ENCODE measurements at places on chromosomes 7 and 10. TPM values are rescaled to one million over a fixed set of nuclear protein-coding genes. Genes with fewer than 3 reads are reported as not detected.
A peak's percentile ranks its signal among the peaks of the same experiment; 100 is the strongest.

DNA sequence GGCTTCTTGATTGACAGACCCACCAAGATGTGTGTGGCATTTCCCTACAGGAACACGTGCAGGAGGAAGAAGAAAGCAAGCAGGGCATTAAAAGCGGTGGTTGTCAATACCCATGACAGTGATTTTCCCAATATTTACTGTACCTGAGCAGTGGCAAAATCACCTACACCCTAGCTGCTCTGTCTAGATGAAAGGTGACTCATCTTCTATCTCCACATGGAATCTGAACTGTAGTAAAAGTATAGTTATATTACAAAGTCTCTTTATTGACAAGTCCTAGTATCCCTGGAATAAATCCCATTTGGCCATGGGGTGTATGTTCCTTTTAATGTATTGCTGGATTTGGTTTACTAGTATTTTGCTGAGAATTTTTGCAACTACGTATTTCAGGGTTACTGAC lies 458.8 kb upstream of the SORCS1 start:
- DNase-seq, result no peak

DNA sequence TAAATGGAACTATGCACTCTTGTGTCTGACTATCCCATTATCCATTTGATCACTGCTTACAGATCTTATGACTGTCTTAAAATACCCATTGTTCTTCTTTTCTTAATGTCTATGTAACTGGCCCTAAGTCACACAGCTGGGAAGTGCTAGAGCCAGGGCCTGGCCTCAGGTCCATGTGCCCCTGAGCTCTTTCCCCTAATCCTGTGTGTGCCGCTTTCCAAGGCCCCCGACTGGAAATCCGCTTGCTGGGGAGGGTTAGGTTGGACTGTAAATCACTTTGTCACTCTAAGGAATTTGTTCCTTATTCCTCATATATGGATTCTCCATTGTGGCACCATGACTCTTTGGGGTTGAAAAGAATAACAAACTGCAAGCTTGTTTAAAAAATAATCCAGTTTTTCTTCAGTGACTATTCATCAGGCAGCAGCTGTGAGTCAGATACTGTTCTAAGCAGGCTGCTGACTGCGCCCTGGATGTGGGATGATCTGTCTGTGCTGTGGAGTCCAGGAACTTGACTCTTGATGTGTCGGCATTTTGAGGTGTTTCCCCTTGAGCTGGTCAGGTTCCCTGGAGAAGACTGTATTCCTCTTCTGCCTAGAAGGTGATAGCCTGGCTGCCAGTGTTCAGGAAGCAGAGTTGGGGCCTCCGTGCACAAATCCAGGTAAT lies 236.3 kb downstream of the SDK1 start:
- no peak for DNase-seq

DNA sequence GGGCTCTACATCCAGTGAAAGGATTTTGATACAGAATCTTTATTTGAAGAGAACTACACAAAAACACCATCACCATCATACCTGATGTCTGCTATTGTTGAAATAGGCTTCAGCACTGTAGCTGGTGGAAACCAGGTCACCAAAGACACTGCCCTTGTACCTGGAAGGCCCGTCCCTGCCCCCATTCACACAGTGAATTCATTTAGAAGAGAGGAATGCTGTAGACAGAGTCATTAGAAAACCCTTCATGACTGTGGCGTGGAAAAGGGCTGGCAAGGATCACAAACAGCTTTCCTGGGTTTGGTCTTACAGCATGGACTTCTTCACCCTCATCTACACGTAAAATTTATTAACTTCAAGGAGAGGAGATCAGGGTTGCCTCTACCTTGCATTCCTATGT lies 202.0 kb upstream of the NRP1 start:
- no peak for DNase-seq

- DNase-seq, result no peak
Observed at GRCh38 chr10:129459762-129460539, 7.1 kb upstream of the MGMT start.

- no peak for DNase-seq
Observed at GRCh38 chr10:100826031-100826651, 80.8 kb downstream of the PAX2 start.

- DNase-seq, result no peak
Observed at GRCh38 chr7:46812101-46812675, 769.7 kb downstream of the TNS3 start.

- peak; percentile 79 for DNase-seq
Observed at GRCh38 chr10:22437620-22438588, 92.6 kb downstream of the SPAG6 start.

GRCh38 chr10:106816318-106817085 lies 348.0 kb downstream of the SORCS1 start:
- no peak for DNase-seq

DNA sequence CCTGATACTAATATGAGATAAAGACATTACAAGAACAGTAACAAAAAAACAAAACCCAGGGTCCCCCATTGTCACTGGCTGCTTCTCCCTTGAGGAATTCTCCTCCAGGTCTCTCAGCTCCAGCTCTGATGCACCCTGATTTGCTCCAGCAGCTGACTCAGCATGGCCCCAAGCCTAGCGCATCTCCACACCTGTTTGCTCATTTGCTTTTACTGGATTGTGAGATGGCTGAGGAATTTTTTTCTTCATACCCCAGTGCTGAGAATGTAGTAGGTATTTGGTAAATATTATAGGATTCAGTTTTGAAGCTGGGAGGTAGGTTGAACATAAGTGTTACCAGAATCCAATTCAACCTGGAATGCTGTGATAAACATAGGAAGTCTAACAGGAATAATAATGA lies 171.9 kb downstream of the PKD1L1 start:
- DNase-seq, result no peak

- no peak for DNase-seq
Observed at GRCh38 chr10:71769279-71769823, 4.0 kb downstream of the VSIR start.

- peak; percentile 91 for DNase-seq
Observed at GRCh38 chr7:87220026-87220733, 648 bp upstream of the TMEM243 start.

GRCh38 chr7:16356301-16356958 lies 64.9 kb downstream of the CRPPA start:
- DNase-seq, result no peak

GRCh38 chr7:20282959-20283358 lies 47.7 kb upstream of the ITGB8 start:
- no peak for DNase-seq

DNA sequence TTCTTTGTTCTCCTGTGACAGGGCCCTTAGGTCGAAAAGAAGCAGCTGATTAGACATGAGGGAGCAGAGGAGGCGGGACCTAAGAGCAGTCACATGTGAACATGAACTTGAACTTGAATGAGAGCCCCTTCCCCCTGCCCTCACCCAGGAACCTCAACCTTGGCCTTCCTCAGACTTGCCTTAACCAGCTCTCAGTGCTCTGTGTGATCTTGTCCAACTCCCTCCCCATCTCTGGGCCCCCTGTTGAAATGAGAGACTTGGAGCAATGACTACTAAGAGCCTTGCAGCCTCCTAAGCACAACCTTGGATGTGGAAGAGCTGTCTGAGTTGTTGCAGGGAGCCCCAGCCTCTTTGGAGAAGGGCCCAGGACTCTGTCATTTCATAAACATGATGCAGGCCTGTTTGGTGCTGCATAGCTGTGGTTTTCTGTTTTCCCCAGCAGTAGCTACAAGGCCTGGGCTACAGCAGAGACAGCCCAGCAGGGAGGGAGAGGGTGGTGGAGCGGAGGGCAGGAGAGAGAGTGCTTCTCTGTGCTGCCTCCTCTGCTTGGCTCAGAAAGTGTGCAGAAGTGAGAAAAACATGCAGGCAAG lies 123.9 kb upstream of the ZMIZ1 start:
- DNase-seq, result no peak

DNA sequence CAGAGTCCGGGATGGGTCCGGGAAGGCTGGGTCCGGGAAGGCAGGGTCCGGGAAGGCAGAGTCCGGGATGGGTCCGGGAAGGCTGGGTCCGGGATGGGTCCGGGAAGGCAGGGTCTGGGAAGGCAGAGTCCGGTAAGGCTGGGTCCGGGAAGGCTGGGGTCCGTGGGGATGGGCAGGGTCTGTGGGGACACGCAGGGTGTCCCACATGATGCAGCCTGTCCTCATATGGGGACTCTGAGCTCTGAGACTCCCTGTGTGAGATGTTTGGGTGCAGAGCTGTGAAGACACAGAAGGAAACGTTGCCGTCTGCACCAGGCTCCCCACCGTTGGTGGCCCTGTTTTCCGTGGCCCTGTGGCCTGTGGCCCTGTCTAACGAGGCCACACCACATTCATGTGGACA lies 45.7 kb upstream of the ADGRA1 start:
- DNase-seq, result no peak

- no peak for DNase-seq
Observed at GRCh38 chr7:70267381-70268120, 669.3 kb downstream of the AUTS2 start.

DNA sequence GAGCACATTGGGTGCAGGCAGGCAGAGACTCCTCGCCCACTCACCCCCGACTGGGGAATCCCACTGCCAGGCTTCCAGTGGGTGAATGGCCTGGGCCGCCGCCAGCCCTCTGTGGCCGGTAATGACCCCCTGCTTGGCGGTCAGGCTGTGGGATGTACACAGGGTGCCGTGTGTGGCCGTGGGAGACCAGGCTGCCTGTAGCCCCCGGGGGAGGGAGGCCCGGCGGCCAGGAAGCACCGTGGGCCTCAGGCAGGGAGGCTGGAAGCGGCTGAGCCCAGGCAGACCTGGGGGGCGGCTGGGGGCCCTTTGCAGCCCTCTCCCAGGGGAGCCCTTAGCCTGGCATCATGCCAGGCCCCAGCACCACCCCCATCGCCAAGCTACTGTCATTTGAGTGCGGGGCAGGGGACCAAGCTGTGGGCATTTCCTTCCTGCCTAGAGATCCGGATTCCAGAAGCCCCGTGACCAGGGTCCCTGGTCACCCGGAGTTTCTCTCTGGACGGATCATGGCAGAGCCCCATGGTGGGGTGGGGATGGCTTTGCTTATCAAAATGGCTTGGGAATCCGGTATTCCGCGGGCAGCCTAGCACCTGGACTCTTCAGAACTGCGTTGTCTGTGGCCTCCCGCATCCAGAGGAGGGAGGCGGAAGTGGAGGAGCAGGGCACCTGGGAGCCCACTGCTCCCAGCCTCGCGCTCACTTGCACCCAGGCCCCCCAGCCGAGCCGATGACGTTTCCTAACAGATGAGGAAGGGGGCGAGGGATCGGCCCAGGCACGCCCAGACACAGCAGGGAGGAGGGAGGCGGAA lies 1.1 kb downstream of the TTYH3 start:
- peak; percentile 85 for DNase-seq

- no peak for DNase-seq
Observed at GRCh38 chr7:103391976-103392375, 44.5 kb downstream of the PSMC2 start.

GRCh38 chr10:104957178-104957841 lies 316.2 kb downstream of the SORCS3 start:
- no peak for DNase-seq

DNA sequence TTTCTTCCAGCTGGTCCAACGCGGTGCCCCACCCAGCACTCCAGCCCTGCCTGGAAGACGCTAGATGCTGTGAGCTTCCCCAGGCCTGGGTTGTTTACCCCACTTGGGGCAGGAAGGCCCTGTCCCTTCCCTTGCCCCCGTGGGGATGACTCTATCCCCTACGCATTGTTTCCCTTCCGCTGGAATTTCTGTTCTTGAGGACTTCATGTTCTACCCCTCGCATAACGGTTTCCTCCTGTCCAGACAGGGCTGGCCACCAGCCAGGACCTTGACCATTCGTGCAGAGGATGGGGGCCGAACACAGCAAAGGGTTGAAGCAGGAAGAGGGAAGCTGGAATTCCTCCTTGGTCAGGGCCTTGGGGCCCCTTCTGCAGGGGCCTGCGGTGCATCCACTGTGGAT lies 14.7 kb upstream of the SERPINE1 start:
- DNase-seq, result peak; percentile 90

DNA sequence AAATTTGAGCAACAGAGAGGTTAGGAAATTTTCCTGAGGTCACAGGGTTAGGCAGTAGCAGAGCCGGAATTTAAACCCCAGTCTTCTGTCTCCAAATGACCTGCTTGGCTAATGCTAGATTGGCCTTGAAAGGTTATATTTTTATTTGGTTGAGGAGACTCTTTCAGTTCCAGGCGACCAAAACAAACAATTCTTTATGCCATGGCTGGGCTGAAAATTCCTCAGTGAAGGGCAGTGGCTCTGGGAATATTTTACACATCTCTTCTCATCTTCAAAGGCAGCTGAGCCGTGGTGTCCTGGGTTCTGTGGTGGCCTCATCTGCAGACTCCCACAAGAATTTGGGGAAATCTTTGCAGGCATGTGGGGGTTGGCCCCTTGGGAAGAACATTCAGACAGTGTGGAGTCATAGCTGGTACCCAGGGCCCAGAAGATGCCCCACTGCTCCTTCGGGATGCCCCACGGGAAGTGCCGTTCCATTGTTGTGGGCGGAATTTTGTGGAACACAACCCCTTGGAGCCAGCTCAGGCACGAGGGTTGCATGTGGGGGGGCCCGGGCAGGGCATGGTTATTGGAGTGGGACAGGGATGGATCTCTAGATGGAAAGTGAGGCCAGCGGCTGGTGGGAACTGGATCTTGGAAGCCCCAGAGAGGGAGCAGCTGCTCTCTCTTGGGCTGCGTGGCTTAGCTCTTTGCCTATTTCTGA lies 33.2 kb downstream of the RPS24 start:
- DNase-seq, result no peak

DNA sequence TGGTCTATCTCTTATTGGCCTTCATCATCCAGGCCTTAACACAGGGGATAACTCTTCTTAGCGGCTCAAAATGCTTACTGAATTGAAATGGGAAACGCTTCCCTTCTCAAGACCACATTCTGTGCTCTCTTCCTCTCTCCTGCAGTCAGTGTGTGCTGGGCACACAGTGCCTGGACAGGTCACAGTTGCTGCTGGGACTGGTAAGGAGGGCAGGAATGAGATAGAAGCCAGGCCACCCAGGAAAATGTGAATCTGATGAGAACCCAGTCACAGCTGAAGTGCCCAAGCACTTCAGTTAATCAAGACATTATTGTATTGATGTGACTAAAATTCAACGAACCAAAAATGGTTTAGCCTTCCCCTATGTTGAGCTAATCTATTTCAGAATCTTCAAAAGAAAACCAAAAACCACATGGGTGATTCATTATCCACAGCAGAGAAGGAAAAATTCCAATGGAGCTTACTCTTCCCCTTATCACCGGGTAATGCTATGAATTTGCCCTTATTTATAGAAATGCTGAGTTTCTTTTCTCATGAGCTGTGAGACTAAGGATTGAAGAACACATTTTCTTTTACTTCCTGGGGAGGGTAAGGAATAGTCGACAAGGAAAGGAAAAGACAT lies 41.2 kb upstream of the PLPP4 start:
- no peak for DNase-seq

AGAP9 gene
- 21.8 TPM for total RNA-seq

FGFBP3 gene
- total RNA-seq, result 1.2 TPM

CHAT gene
- total RNA-seq, result not detected

CUZD1 gene
- total RNA-seq, result 1.1 TPM

ZNF853 gene
- 12.2 TPM for total RNA-seq

PDE1C gene
- 7.1 TPM for total RNA-seq

MINDY4 gene
- 22.2 TPM for total RNA-seq

TRIM73 gene
- 2.9 TPM for total RNA-seq

HOXA2 gene
- total RNA-seq, result 1.6 TPM

LRIT1 gene
- not detected for total RNA-seq

BMPER gene
- total RNA-seq, result 2.2 TPM

GRM3 gene
- total RNA-seq, result not detected

TRIM50 gene
- total RNA-seq, result 2.2 TPM

LLCFC1 gene
- not detected for total RNA-seq

SFTPD gene
- total RNA-seq, result 0.30 TPM

PSTK gene
- total RNA-seq, result 1.6 TPM

TMEM254 gene
- total RNA-seq, result 7.6 TPM

Data from aorta (tissue), 5 donors.